ENCODE measurements at places on chromosomes 12 and 14.
A peak's percentile ranks its signal among the peaks of the same experiment; 100 is the strongest.

- DNase-seq: peak; percentile 93
These were observed at the start of gene BRF1 for GRCh38 chr14:105300542-105301102. TSS of gene BRF1 (minus strand) at chr14:105301001. CDS start at chr14:105300629, 372 bp downstream.

GRCh38 chr12:61713121-61713520 is 547.1 kb upstream of the USP15 start:
- DNase-seq: no peak

DNA sequence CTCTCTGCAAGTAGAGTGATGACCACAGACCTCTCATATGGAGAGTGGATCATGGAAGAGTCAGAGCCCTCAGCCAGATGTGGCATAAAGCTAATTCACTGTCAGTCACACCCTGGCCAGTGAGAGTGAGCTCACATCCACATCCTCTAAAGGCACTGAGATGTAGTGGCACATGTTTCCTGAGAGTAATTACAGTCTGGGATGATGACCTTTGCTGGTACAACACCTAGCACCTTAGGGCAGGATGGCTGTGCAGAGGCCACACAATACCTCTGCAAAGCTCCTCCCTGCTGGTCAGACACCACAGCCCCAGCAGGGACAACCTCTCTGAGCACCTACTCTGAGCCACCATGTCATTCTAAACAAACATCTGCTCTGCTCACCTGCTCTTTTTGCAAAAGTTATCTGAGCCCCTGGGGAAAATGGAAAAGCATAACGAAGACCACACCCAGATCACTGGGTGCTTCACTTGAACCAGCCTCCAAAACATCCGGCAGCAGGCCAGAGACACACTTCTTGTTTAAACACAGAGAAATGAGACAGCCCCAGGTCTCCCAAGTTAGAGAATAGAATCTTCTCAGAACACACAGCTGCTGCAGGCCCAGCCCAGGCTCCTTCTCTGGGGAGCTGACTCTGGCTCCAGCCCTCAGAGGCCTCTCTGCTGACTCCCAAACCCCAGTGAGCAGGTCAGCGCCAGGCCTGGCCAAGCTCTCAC is 30.3 kb downstream of the PITPNM2 start:
- no peak for DNase-seq

- DNase-seq: peak; percentile 88
These were observed 21.1 kb upstream of the CERS5 start for GRCh38 chr12:50188241-50188781.

GRCh38 chr12:52195065-52195730 is 3.4 kb upstream of the KRT80 start:
- no peak for DNase-seq

GRCh38 chr12:662566-663292 is 516 bp downstream of the NINJ2 start:
- DNase-seq: peak; percentile 39

DNA sequence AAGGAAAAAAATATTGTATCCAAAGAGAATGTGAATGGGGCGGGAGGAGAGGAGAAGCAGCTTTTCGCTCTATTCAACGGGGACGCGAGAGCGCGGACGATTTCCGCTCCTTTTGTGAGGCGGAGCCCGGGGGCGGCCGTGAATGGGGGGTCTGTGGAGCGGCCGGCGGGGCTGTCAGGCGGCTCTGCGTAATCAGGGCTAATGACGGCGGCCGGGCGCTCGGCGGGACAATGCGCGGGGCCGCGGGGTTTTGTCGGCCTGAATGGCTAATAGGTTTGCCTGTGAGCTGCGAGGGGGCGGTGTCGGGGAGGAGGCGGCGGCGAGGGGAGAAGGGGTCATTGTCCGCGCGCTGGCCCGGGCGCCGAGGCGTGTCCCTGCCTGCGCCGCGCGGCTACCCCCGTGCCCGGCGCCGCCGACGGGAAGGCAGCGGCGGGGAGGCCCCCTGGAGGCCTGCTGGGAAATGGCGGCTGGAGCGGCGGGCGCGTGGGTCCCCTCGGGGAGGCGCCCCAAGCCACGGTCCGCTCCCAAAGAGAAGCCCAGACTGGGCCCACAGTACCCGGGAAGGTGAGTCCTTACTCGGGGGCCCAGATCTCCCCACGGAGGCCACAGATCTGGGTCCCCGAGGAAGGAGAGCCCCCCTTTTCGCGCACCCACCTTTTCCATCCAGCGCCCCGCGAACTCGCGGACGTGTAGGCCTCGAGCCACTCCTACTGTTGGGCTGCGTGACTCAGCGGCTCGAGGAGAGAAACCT is 6.0 kb downstream of the SIX6 start:
- DNase-seq: no peak
